ENCODE measurements at places on chromosomes 3 and 15.

- no peak for DNase-seq
These were observed 24.6 kb downstream of the MEIS2 start for GRCh38 chr15:37075777-37076176.

DNA sequence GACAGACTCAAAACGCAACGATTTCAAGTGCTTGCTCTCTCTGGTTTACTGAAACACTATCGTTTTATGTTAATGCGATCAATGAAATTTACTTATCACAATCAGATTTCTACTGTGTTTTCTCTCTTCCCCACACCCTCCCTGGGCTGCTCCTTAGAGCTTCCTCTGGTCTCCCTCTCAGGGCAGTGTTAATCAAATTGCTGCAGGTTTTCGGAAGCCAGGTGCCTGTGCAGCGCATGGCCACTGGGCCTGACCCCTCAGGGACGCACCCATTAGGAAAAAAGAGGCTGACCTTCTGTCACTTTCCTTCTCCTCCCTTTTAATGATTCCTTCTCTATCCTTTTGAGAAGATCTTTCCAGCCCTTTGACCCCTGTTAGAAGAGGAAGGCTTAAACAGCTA is 134.5 kb upstream of the ONECUT1 start:
- DNase-seq = no peak

DNA sequence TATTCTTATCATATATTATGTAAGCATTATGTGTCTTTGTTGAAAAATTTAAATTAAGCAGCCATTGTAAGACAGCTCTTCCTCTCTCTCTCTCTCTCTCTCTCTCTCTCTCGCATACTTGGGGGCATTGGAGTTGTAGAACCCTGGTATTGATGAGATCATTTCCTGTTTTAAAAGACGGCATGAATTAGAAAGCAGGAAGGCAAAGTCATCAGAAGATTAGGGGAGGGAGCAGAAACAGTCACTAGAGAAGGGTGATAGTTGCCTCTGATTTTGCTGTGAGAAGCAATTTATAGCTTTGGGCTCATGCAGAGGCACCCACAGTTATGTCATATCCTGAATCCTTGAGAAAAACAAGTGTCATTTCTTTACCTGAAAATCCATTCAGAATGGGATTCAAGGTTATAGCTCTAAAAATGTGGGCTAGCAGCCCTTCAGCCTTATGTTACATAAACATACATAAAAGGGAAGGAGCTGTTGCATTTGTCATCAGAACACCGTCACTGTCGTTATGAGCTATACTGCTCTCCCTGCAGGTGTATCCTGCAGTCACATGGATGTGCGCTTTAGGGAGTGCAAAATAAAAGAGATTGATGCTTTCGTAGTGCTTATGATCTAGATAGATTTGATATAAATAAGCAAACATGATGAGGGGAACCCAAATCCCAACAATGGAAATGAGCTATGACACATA is 213.8 kb downstream of the NR1D2 start:
- DNase-seq = no peak

- no peak for DNase-seq
These were observed 6.2 kb upstream of the TMF1 start for GRCh38 chr3:69058180-69058946.

DNA sequence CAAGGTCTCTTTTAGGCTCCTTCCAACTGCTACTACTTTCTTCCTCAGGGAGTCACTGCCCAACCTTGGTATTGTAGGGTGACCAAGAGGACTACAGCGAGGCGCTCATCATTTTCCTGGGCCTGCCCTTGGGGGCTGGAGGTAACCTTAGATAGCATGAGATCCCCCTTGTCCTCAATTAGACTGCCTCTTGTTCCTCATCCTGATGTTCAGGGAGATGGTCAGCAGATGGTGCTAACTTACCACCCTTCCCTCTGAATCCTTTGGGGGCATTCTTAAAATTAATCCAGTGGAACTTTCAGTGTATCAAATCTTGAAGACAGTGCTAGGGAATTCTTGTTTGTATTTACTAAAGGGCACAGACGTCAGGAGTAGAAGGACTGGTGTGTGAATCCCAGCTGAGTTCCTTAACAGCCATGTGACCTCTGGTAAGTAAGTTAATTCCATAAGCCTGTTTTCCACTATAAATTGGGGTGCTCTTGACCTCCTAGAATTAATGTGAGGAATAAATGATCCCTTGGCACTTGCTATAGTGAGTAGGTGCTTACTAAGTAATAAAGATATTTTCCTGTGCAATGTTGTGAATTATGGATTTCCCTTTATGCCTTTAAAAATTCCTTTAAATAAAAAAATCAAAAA is 4.1 kb upstream of the CLPX start:
- DNase-seq = no peak

DNA sequence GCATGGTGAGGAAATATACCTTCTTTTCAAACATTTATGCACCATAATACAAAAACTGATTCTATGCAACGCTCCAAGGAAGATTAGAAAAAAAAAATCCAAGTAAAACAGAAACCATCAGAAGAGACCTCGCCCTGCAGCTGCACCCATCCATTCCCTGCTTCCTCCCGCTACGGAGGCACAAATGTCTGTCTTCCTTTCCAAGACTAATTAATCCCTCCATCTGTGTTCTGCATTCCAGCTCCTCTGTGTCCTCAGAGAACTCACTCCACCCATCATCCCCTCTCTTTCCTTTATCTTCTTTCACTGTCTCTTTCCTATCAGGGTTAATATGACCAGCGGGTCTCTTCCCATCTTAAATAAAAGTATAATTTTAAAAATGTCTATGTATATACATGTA is 196.1 kb downstream of the ADAMTSL3 start:
- no peak for DNase-seq

DNA sequence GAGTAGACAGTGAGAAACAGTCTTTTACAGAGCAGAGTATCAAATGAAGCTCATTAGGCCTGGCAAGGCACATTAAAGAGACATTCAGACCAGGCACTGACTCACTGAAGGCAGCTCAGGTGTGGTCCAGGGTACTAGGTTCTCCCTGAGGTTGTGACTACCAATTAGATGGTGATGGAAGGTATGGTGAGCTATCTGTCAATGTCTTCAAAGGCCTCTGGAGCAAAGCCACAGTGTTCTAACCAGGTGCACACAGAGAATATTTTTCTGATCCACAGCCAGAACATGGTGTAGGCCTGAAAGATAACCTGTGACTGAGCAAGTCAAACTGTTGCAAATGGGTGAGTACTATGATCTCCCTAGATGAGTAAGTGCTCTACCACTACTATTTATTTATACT is 51.5 kb downstream of the EOMES start:
- no peak for DNase-seq

DNA sequence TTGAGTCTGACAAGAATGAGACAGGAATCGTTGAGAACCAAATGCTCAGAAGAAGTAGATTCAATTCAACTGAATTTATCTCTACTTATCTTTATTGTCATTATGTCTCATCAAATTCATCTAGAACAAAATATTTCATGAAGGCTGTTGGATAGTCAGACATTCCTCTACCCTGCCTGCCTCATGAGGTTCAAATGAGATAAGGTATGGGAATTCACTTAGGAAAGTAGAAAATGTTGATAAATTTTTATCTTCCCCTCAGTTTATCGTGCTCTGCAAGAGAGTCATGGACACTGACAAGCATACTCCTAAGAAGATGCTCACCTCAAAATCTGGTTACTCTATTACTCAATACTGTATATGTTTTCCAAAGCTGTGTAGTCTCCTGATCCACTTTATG is 149.7 kb upstream of the CDIN1 start:
- DNase-seq = no peak

GRCh38 chr15:79898369-79898768 is 1.6 kb upstream of the MTHFS start:
- no peak for DNase-seq

- no peak for DNase-seq
These were observed 24.3 kb downstream of the CCR3 start for GRCh38 chr3:46266598-46266997.

DNA sequence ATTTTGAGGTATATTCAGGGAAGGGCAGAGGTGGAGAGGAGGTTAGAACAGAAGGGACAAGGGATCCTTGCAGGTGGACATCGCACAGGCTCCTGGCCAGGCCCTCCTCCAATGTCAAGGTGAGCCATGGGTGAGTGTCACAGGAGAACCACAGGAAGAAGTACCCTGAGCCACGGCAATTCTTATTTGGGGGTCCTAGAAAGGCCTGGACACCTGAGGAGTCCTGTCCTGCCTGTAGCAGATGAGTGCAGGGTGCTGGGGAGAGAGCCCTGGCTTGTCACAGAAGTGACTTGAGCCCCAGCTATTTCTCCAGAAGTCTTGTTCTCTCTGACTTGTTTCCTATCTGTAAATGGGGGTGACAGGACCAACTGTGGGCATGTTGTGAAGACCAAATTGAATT is 4.3 kb downstream of the SLC6A20 start:
- no peak for DNase-seq

DNA sequence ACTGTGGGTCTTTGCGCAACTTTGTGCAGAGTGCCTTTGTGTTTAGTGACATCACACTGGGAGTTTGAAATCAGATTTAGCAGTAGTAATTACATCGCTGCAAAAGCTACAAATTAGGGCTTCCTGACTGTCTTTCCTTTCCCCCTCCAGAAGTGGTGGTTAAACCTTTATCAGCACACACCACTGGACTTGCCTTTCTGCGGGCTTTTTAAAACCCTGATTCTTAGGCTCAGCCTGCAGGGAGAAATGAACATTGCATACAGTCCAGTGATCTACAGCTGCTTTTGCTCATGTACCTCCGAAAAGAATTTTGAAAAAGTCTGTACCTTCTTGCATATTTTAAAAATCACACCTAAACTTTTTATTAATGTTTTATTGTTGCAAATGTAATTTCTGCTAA is 219.7 kb upstream of the NAALADL2 start:
- DNase-seq = no peak

DNA sequence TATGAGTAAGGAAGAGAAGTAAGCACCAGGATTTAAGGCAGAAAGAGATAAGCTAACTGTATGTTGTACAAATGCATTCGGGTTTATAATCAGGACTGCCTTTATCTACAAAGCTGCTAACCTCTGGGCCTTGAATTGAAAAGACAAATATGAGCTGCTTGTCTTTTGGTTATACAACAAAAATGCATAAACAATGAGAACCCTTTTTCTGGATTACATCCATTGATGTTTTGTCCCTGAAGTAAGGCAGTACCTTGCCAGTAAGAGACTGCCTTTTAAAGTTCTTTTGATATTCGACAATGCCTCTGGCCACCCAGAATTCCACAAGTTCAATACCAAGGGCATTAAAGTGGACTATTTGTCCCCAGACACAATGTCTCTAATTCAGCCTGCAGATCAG is 280.7 kb downstream of the ZNF621 start:
- no peak for DNase-seq

- no peak for DNase-seq
These were observed 252.6 kb downstream of the UBE2E2 start for GRCh38 chr3:23455775-23456174.

DNA sequence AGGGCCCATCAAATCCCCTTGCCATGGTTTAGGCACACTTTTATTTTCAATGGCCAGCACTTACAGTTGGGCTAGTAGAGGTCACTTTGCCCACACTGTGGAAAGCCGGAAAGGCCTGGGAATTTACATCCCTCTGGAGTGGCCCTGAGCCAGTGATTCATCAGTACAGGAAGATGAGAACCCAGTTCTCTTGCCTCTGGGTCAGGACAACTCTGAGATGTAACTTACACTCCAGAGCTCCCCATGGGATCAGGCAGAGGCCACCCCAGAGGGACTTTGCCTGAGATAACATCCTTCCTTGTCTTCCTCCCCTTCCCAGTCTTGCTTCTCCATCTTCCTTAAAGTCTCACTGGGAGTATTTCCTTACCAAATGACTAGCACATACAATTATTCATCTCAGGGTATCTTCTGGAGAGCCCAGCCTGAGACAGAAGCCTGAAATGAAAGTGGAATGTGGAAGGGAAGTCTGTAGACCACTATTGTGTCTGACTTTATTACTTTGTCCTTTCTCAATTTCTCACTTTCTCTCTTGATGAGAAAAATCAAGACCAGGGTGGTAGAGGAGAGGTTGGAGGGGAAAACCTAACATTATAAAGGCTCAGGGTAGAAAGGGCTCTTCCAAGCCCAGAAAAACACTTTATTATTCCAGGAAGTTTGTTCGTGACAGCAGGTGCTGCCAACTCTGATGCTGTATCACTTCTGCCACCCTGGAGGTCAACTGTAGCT is 220.8 kb downstream of the ZNF621 start:
- no peak for DNase-seq

- no peak for DNase-seq
These were observed 10.0 kb downstream of the PRKCD start for GRCh38 chr3:53171064-53171418.

GRCh38 chr3:23835802-23836201 is 30.0 kb downstream of the UBE2E1 start:
- no peak for DNase-seq

GRCh38 chr15:89492111-89492641 is 4.2 kb downstream of the RHCG start:
- DNase-seq = no peak

DNA sequence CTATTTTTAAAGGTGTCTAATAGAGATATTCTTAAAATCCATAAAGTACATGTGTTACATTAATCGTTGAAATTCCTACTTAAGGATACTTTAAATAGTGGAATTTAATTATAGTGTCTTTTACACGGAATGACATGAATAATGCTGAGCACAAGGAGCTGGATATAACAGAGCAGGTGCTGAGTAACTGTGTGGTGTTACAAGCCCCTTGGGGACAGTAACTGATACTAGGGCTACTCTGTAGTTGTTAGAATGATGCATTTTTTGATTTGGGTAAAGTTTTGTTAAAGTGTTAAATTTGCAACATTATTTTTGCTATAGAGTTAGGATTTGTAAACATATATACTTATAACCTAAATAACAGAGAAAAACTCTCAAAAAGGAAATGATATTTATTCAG is 1496.1 kb downstream of the OTOL1 start:
- DNase-seq = no peak

GRCh38 chr3:68139897-68140296 is 485.5 kb upstream of the SUCLG2 start:
- DNase-seq = no peak

- no peak for DNase-seq
These were observed 42.2 kb upstream of the GNB5 start for GRCh38 chr15:52233405-52233804.

DNA sequence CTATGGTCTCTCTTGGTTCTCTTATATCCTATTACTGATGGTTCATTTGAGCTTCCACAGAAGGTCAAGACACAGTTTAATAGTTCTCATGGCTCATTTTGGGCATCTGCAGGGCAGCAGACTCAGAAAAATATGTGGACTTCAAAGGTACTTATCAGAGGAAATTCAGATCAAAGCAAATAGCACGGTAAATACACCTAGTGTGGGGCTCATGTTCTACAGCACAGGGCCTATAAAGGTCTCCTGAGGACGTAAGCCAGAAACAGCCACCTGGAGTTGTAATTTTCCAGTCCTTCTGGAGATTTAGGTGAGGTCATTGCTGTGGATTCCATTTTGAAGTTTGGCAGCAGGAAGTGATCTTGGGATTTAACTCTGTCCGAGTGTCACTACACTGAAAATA is 134.5 kb upstream of the SGO1 start:
- DNase-seq = no peak

GRCh38 chr15:31321418-31321817 is 5.2 kb upstream of the KLF13 start:
- no peak for DNase-seq

- DNase-seq = no peak
These were observed 77.5 kb downstream of the CHSY1 start for GRCh38 chr15:101174152-101174920.
